ENCODE measurements at places on chromosomes 11 and 22.

DNA sequence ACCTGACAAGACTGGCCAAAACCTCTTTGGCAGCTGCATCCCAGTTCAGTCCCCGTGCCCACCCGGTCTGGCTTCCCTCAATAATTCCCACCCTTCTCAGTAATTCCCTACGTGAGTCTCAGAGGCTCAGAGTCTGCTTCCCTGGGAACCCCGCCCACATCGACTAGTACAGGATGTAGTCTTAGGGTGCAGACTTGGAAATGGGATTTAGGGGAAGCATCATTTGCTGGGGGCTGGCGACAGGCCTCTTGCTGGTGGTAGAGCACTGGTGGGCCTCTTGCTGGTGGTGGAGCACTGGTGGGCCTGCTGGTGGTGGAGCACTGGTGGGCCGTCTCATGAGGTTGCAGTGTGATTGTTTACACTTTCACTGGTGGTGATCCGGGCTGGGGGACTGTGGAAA is 199.5 kb upstream of the B3GAT1 start:
- DNase-seq = no peak

DNA sequence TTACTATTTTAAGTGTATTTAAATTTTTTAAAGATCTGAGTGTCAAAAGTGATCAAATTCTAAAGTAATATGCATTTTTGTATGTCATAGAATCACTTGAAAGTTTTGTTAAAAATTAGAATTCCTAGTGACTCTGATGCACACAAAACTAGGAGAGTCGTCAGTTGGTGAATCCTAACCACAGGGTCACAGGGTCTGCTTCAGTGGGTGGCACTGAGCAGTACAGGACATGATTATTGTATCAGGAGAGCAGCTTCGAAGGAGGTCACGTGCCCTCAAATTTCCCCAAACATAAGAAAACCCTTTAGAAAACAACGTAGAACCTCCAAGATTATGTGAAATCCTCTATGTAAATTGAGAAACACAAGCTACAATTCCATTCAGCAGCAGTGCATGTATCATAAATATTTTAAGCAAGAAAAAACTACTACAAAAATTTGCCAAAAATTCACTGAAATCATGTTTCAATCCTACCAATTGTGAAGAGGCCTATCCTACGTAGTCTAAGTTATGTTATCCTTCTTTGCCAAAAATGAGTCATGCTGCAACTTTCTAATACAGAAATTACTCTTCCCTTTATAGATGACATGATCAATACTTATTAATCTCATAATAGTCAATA is 323.6 kb downstream of the AASDHPPT start:
- DNase-seq = no peak

- no peak for DNase-seq
Measured at GRCh38 chr22:24153353-24153752, 27.9 kb upstream of the SUSD2 start.

GRCh38 chr11:130118165-130118564 is 41.4 kb upstream of the ST14 start:
- no peak for DNase-seq

GRCh38 chr11:29449281-29450074 is 567.4 kb downstream of the KCNA4 start:
- DNase-seq = no peak

- DNase-seq = no peak
Measured at GRCh38 chr11:43992183-43992582, 49.7 kb downstream of the C11orf96 start.

DNA sequence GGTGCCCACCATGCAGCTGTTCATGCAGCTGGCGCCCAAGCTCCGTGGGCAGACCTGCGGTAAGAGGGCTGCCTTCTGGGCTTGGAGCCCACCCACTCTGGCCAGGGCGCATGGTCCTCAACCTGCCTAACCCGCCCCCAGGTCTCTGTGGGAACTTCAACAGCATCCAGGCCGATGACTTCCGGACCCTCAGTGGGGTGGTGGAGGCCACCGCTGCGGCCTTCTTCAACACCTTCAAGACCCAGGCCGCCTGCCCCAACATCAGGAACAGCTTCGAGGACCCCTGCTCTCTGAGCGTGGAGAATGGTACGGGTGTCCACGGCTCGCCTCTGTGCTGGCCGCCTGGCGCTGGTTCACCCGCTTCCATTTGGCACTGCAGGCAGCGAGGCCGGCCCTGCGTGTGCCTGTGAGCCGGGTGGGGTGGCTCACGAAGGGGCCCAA is 11.0 kb downstream of the MUC5AC start:
- no peak for DNase-seq

DNA sequence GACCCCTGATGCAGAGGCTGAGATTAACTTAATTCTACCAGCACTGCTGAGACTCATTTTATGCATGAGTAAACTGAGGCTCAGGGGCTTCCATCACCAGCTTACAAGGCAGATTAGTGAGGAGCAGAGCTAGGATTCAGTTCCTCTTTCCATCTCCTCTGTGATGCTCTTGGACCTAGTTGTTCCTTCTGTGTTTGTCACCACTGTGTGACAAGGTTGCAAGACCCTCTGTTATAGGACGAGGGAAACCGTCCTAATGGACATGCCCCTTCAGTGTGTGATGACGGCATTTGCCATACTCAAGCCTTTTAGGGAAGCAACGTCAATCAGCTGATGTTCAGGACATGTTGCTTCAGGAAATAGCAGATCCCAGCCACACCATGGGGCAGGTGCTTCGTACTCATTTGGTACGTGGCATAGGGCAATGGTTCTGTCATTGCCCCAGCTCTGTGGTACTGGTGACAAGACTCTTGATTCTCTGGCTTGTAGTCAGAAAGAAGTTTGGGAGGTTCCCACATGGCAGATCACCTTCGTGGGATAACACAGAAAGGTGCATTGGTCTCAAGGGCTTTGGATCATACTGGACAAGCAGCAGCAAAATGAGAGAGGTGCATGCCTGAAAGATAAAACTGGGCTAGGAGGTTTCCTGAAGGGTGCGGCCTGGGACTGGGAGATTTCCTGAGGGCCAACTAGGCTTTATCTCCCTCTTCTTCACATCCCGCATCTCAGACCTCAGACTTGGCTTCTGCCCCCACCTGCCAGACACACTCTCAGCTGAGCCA is 23.9 kb upstream of the CD44 start:
- no peak for DNase-seq

- DNase-seq = no peak
Measured at GRCh38 chr11:64334764-64335735, 5.0 kb upstream of the CCDC88B start.

- DNase-seq = no peak
Measured at GRCh38 chr22:20420157-20420842, 17.3 kb downstream of the SCARF2 start.

DNA sequence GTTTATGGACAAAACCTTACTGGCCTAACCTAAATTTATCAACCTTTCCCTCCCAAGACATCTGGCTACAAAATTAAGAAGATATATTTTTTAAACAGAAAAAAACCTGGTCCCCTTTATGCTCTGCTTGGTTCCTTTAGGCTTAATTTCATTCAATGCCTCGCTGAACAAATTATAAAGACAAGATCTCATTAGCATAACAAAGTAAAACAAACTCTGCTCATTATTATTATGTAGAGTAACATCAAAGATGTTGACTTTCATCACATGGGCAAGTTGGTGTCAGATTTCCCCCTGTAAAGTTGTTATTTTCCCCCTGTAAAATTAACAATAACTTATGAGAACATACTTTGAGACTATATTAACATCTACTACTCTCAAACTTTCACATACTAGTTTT is 11.0 kb downstream of the RRAS2 start:
- no peak for DNase-seq

DNA sequence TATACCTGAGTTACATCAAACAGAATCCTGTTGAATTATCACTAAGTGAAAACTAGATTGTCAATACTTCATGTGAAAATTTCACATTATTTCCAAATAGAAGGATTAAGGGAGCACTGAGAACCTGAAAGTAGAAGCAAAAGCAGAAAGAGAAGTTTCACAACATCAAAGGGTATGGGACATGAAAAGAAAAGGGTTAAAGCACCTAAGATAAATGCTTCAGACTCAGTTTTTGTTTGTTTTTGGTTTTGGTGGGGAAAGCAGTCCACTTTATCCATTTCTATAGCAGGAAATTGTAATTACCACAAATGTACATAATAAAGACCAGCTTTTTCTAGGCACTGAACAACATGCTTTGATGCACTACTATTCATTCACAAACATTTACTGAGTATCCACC is 1069.7 kb upstream of the CCDC90B start:
- DNase-seq = no peak

DNA sequence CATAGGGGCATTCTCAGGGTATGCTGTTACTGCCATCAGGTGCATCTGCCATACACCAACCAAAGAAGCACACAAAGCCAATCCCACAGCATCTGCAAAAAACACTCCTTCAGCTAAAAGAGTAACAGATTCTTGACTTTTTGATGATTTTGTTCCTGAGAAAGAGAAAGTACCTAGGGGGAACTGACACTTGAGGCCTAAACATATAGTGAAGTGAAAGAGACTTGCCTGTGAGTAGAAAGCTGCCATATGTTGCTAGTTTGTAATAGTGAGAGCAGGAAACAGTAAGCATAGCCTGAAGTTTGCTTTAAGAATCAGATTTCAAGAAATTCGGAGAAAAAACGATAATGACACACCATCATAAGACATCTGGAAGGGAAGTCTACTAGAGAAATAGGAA is 97.9 kb upstream of the CTSC start:
- no peak for DNase-seq

- no peak for DNase-seq
Measured at GRCh38 chr11:44978274-44978960, 27.7 kb upstream of the TP53I11 start.

- DNase-seq = no peak
Measured at GRCh38 chr11:8728563-8728962, 46.0 kb downstream of the RPL27A start.

- no peak for DNase-seq
Measured at GRCh38 chr11:115501502-115501892, 2.7 kb downstream of the CADM1 start.

GRCh38 chr11:27012234-27012921 is 18.5 kb downstream of the FIBIN start:
- DNase-seq = peak; percentile 61

DNA sequence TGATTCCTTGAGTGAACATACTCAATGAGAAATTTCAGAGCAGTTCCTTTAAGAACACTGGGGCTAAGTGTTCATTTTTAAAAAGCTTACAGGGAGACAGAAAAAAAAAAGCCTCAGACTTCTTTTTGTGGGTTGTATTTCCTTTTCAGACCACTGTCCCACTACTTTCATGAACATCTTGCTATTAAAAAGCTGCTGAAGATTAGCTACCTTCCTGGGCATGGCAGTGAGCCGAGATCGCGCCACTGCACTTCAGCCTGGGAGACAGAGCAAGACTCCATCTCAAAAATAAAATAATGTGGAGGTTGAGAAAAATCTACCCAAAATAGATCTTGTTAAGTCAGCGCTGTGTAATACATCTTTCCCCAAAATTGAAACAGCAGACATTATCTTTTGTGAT is 10.8 kb downstream of the TRAF6 start:
- no peak for DNase-seq

DNA sequence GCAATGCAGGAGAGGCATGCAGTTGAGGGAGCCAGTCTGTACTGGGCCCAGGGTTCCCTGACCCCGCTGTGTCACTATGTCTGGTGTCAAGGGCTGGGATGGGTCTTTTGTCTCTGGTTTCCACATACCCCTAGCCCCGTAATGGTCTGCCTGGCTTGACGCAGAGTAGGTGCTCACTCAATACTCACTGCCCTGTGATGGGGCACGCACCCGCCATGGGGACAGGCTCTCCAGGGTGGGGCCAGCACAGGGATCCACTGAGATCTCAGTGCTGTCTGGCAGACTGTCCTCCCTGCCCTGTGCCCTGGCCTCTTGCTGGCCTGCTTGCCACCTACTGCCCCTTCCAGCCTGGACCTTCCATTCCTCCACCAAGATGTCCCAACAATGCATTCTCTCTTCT is 101.7 kb upstream of the CD82 start:
- no peak for DNase-seq

DNA sequence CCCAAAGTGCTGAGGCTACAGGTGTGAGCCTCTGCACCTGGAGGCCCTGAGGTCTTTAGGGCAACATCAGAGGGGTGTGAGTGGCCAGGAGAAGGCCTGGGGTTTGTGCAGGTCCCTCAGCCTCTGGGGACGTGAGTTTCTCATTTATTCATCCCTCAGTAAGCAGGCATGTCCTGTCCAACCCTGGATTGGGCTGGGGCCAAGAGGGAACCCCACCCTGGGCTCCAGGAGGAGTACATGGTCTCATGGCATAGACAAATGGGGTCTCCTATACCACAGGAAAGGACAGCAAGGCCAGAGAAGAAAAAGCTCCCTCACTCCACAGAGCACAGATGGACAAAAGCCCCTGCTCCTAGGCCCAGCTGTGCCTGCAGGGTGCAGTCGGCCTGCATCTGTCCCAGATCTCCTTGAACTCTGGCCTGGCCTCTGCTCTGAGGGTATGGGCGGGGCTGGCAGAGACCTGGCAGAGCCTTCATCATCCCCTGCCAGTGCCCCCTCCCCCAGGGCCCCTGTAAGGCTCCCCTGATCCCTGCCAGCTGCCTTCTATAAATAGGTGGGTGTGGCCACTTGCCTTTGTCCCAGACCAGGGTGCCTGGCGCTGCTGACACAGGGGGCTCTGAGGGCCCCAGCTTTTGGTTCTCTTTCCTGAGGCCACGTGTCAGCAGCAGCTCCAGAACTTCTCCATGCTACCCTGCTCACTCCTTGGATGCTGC is 34.6 kb downstream of the A4GALT start:
- DNase-seq = no peak
